Thymus (tissue), 14 donors: ENCODE measurements at places on chromosomes 11 and 22. TPM values are rescaled to one million over a fixed set of nuclear protein-coding genes. Genes with fewer than 3 reads are reported as not detected.

The C22orf31 gene
- total RNA-seq, result 1.7 TPM

The VWCE gene
- 2.4 TPM for total RNA-seq

The CDC42BPG gene
- 1.7 TPM for total RNA-seq

The OR56A1 gene
- not detected for total RNA-seq

The KLHDC7B gene
- total RNA-seq, result 6.0 TPM

GRCh38 chr11:117145393-117145761, 1.3 kb downstream of the PAFAH1B2 start:
- peaks cover 14% of the 10 kb centered on the region for H3K36me3 ChIP-seq
- DNase-seq, result no peak
- peak overlapping the region; percentile 72 for H3K4me3 ChIP-seq

DNA sequence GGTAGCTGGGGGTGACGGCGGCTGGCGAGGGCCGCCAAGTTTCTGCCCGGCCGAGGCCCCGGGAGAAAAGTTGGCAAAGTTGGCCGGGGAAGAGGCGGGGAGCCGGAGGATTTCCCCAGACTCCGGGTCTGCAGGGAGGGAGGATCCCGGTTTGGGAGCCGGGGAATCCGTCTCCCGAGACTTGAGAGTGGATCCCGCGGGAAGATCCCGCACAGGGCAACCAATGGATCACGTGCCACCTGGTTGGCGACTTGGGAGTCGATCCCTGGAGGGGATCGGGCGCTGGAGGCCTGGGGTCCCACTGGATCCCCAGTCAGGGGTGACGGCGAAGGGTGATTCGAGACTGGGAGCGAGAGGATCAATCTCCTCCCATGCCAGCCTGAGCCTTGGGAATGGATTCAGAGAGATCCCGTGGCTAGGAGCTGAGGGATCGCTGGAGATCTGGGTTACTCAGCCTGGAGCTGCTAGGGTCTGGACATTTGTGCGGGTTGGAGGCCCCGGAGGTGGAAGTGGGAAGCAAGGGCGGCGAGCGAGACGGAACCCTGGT, 394 bp downstream of the KIAA1671 start:
- H3K36me3 ChIP-seq, result no peaks in the 10 kb centered on the region
- H3K27me3 ChIP-seq, result peaks cover 56% of the 10 kb centered on the region
- no peak overlapping the region for H3K27ac ChIP-seq
- H3K4me1 ChIP-seq, result peaks cover 6% of the 10 kb centered on the region
- H3K4me3 ChIP-seq, result peak overlapping the region; percentile 56
- no peak for DNase-seq

GRCh38 chr11:3177931-3178330, 12.8 kb upstream of the OSBPL5 start:
- no peak for DNase-seq
- H3K4me1 ChIP-seq, result peaks cover 2% of the 10 kb centered on the region
- H3K27ac ChIP-seq, result no peak overlapping the region
- H3K27me3 ChIP-seq, result no peaks in the 10 kb centered on the region
- no peak overlapping the region for H3K4me3 ChIP-seq
- no peaks in the 10 kb centered on the region for H3K36me3 ChIP-seq

DNA sequence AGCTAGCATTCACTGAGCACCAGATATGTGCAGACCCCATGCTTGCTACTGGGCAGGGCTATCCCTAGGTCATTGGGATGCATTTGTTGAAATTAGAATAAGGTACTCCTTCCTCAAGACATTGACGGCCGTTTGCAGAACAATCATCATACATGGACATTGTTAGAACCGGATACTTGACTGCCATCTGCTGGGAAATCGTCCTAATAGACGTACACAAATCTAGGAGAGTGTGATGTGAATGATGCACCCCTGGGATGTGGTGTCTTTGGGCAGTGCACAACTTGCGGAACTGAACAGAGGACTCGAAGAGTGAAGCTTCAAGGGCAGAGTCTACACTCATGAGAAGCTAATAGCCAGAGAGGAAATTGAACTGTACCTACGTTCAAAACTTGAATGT, 35.9 kb downstream of the MYO18B start:
- peaks cover under 1% of the 10 kb centered on the region for H3K4me1 ChIP-seq
- no peaks in the 10 kb centered on the region for H3K27me3 ChIP-seq
- no peak overlapping the region for H3K4me3 ChIP-seq
- H3K36me3 ChIP-seq, result no peaks in the 10 kb centered on the region
- DNase-seq, result no peak

GRCh38 chr22:47112582-47112965, 350.1 kb downstream of the TBC1D22A start:
- no peak overlapping the region for H3K4me3 ChIP-seq
- peaks cover 18% of the 10 kb centered on the region for H3K4me1 ChIP-seq
- H3K27ac ChIP-seq, result no peak overlapping the region

DNA sequence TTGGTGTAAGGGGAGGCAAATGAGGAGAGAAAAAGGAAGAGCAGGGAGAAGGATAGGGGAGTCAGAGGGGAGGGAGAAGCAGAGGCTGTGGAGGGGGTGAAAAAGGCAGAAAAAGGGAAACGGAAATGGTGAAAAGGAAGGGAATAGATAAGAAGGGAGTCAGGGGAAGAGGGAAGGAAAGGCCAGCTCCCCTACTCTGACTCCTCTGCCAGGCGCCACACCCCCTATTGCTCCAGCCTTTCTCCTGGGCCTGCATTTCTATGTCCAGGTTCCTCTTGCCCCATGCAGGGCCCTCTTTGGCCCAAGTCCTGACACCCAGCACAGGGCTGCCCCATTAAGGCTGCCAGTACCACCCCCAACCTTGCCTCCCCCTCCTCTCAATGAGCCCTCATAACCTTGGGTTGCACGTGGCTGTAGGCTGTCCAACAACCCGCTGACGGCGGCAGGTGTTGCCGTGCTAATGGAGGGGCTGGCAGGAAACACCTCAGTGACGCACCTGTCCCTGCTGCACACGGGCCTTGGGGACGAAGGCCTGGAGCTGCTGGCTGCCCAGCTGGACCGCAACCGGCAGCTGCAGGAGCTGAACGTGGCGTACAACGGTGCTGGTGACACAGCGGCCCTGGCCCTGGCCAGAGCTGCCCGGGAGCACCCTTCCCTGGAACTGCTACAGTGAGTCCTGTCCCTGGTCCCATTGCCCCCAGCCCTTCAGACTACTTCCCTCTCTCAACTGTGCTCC, 3.4 kb upstream of the NHERF4 start:
- peaks cover 7% of the 10 kb centered on the region for H3K4me1 ChIP-seq
- no peaks in the 10 kb centered on the region for H3K36me3 ChIP-seq
- H3K4me3 ChIP-seq, result no peak overlapping the region

DNA sequence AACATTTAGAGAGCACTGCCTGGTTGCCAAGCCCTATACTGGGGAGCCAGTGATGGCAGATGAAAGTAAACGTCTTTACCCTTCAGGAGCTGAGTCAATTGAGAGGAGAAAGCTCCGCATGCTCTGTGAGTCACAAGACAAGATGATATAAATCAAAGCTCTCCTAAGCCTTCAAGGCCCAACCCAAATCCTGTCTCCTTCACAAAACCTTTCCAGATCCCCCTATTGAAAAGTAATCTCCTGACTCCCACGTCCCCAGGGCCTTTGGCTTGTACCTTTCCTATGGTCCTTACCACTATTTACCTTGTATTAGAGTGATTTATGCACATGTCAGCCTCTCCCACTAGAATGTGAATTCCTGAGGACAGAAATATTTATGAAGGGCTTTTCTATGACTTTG, 230.1 kb upstream of the TENM4 start:
- no peak for DNase-seq
- no peak overlapping the region for H3K27ac ChIP-seq
- H3K4me3 ChIP-seq, result no peak overlapping the region
- no peaks in the 10 kb centered on the region for H3K36me3 ChIP-seq
- H3K27me3 ChIP-seq, result no peaks in the 10 kb centered on the region

GRCh38 chr11:59705294-59705693, 8.4 kb downstream of the OR10V1 start:
- no peaks in the 10 kb centered on the region for H3K36me3 ChIP-seq
- no peak overlapping the region for H3K4me3 ChIP-seq
- no peaks in the 10 kb centered on the region for H3K4me1 ChIP-seq
- H3K27me3 ChIP-seq, result no peaks in the 10 kb centered on the region

DNA sequence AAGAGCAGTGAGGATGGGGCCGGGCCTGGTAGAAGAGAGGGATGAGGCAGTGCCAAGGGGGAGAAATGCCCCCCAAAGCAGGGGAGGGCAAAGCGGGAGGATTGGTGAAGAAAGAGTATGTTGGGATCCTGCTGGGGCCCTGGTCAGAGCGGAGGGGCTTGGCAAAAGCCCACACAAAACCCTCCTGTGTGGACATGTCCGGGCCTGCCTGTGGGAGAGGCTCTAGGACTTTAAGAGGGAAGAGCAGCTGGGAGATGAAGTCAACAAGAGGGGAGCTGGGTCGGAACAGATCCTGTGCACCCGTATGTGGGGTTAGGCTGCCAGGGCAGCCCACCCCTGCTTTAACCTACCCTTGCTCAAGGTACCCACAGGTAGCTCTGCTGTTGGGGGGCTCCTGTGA, 25.8 kb downstream of the ART5 start:
- H3K36me3 ChIP-seq, result no peaks in the 10 kb centered on the region
- H3K4me1 ChIP-seq, result peaks cover 14% of the 10 kb centered on the region
- DNase-seq, result no peak
- no peaks in the 10 kb centered on the region for H3K27me3 ChIP-seq
- no peak overlapping the region for H3K27ac ChIP-seq

DNA sequence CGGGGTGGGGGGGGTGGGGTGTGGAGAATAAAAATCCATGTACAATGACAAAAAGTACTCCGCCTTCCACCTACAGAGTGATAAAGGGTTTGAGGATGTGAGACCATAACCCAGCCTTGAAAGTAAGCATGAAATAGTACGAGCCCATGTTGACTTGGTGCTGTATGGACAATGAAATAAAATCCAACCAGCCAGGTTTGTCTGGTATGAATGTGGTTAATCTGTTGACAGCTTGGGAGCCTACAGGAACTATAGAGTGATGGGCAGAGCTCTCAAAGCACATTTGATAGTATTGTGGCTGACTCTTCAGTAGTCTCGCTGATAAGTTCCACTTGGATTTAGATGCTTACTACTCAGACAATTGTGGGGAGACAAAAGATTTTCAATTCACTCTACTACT, 48.8 kb upstream of the CD44 start:
- no peaks in the 10 kb centered on the region for H3K27me3 ChIP-seq
- DNase-seq, result no peak
- H3K27ac ChIP-seq, result no peak overlapping the region
- no peaks in the 10 kb centered on the region for H3K36me3 ChIP-seq
- peaks cover 2% of the 10 kb centered on the region for H3K4me1 ChIP-seq

GRCh38 chr11:78228467-78228866, 39.7 kb downstream of the USP35 start:
- no peak overlapping the region for H3K4me3 ChIP-seq
- DNase-seq, result peak; percentile 51
- H3K27me3 ChIP-seq, result no peaks in the 10 kb centered on the region

DNA sequence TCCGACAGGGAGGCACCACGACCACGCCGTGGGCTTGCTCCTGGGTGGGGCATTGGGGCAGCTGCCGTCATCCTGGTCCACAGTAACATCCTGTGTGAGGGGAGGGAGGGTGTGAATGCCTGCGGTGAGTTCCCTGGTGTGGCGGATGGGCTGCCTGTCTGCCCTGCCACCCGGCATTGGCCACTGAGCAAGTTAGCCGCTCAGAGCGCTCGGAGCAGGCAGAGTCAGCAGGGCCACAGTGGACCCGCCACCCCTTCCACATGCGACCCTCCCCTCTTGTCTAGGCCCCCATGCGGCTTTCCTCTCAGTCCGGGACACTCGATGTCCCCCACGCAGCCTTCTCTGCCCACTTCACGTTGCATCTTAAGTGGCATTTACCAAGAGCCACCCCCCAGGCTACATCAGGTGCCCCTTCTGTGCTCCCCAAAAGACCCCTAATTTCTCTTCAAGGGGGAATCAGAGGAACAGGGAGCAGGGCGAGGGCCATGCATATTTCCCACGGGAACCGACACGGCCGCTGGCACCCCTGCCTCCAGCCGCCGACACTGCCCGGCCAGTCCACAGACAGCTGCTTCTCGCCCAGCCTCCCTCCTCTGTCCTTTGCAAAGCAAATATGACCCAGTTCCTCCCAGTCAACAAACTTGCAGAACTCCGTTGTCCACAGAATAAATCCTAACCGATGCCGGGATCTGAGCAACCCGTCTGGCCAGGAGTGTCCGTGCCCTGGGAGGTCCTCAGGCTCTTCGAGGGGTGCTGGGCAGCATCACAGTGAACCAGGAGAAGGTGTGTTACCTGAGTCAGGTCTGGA, 1482.1 kb downstream of the TBC1D22A start:
- no peak for DNase-seq
- H3K27me3 ChIP-seq, result no peaks in the 10 kb centered on the region
- no peak overlapping the region for H3K4me3 ChIP-seq
- no peak overlapping the region for H3K27ac ChIP-seq

GRCh38 chr11:19395050-19395449, 154.3 kb upstream of the E2F8 start:
- no peak overlapping the region for H3K4me3 ChIP-seq
- no peak overlapping the region for H3K27ac ChIP-seq
- no peaks in the 10 kb centered on the region for H3K36me3 ChIP-seq

GRCh38 chr11:93541884-93542810, 1.0 kb downstream of the SMCO4 start:
- no peaks in the 10 kb centered on the region for H3K36me3 ChIP-seq
- H3K27ac ChIP-seq, result peak overlapping the region; percentile 39
- H3K27me3 ChIP-seq, result no peaks in the 10 kb centered on the region
- H3K4me1 ChIP-seq, result peaks cover 26% of the 10 kb centered on the region

DNA sequence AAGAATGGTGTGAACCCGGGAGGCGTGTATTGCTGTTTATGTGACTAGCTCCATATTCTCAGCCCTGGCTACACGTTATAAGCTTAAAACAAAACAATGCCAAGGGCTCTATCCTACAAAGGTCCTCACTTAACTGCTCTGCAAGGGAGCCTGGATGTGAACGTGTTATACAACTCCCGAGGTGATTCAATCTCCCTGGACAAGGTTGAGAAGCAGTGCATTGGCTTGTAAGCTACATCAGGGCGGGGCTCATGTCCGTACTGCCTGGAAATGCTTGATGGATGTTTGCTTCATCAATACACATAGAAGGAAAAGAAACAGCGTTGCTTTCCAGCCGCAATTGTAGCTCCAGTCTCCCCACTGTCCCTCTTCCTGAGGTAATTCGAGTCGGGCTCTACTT, 256.9 kb upstream of the SYN3 start:
- DNase-seq, result no peak
- no peak overlapping the region for H3K27ac ChIP-seq
- H3K27me3 ChIP-seq, result no peaks in the 10 kb centered on the region
- peaks cover under 1% of the 10 kb centered on the region for H3K4me1 ChIP-seq
- H3K36me3 ChIP-seq, result no peaks in the 10 kb centered on the region
- no peak overlapping the region for H3K4me3 ChIP-seq

GRCh38 chr11:12090061-12090591, 20.3 kb upstream of the MICAL2 start:
- H3K36me3 ChIP-seq, result no peaks in the 10 kb centered on the region
- no peak overlapping the region for H3K4me3 ChIP-seq
- peaks cover 9% of the 10 kb centered on the region for H3K4me1 ChIP-seq
- H3K27ac ChIP-seq, result peak overlapping the region; percentile 74

- peaks cover 14% of the 10 kb centered on the region for H3K4me1 ChIP-seq
- no peak overlapping the region for H3K27ac ChIP-seq
- H3K4me3 ChIP-seq, result no peak overlapping the region
- H3K27me3 ChIP-seq, result peaks cover 6% of the 10 kb centered on the region
- no peaks in the 10 kb centered on the region for H3K36me3 ChIP-seq
Measured at GRCh38 chr22:48247829-48248228, 1485.4 kb downstream of the TBC1D22A start.
